ENCODE measurements at places on chromosomes 5 and 9.

DNA sequence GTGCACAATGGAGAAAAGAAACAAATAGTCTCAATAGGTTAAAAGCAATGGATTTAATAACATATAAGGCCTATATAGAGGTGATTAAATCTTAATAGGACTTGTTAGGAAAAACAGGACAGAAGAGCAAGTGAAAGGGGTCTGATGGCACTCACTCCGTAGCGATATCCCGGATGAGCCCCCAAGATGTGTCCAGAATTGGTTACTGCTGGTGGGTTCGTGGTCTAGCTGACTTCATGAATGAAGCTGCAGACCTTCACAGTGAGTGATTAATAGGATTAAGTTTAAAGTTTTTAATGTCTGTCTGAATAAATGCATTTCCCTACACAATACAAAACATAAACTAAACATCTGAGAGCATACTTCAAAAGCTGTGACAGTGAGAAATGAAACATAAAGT, 110.4 kb upstream of the FAM174A start:
- no peak for DNase-seq

DNA sequence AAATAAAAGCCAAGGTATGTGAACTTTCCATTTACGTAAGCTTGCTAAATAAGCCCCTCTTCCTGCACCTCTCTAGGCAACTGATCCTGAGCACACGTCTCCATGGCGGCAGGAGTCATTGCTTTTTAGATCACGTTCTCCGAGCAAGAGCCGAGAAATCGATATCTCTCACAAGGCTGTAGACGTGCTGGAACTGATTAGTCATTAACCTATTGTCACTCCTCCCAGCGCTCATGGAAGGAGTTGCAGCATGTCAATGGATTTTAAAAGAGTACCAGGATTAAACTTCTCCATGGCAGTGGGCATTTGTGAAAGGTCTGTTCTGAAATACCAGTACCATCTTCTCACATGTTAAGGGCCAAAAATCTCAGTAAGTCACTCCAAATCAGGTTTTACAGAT, 4.7 kb upstream of the ADCY2 start:
- DNase-seq = no peak

GRCh38 chr5:93163010-93163663, 417.9 kb downstream of the NR2F1-AS1 start:
- DNase-seq = peak; percentile 24

- no peak for DNase-seq
Measured at GRCh38 chr5:169213479-169213878, 87.5 kb downstream of the SLIT3 start.

GRCh38 chr9:33446946-33447798, at the start of gene AQP3:
AQP3 (minus strand) TSS chr9:33447593; CDS start chr9:33447530, 63 bp downstream.
- peak; percentile 84 for DNase-seq

GRCh38 chr5:66450988-66451387, 145.2 kb upstream of the MAST4 start:
- DNase-seq = no peak

- DNase-seq = no peak
Measured at GRCh38 chr5:77086368-77086688, 757 bp downstream of the ZBED3 start.

DNA sequence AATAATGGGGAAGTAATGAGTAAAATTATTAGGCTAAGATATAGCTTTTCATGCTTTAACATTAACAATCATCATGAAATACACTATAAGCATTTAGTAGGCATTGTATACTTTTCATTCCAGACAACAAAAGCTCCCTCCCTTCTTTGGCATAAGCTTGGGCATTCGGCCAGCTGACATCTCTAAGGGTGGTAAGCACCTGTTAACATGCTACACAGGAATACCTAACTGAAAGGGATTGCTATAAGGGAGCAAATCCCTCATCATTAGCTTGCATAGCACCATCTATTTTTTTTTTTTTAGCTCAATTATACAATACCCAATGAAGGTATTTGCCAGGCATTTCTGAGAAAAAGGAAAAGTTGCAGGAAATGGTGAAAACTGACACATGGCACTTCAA, 16.6 kb downstream of the STRBP start:
- DNase-seq = no peak

DNA sequence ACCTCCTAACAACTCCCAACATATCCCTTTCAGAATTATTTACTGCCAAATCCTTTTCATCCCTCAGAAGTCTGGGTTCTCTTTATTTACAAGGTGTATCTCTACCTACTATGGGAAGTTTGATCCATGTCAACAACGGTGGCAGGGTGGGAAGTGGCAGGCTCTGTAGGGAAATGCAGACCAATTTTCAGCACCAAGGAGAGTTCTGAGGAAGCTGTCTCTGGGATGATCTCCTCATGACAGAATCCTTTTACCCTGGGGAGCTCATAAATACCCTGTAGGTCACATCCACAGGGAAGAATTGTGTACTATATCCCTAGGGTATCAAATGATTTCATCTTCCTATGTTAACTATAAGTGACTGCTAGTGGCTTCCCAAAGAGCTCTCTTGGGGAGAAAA, 107.8 kb upstream of the NEK6 start:
- DNase-seq = peak; percentile 25

DNA sequence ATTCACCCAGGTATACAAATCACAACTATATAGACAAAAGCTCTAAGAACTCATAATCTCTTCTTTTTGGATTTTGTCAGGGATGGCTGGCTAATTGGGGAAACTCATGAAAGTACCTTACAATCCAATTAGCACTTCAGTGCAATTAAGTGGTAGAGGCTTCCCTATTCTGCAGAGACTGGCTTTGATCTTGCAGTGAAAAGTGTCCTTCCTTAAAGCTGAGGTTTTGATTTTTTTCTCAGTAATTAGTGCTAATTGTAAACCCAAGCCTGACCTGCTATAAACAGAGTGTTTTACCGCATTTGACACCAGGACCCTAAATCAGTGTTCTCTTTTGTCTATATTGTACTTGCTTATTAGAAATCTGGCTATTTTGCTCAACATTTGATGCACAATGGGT, 294.0 kb upstream of the EFNA5 start:
- DNase-seq = no peak

DNA sequence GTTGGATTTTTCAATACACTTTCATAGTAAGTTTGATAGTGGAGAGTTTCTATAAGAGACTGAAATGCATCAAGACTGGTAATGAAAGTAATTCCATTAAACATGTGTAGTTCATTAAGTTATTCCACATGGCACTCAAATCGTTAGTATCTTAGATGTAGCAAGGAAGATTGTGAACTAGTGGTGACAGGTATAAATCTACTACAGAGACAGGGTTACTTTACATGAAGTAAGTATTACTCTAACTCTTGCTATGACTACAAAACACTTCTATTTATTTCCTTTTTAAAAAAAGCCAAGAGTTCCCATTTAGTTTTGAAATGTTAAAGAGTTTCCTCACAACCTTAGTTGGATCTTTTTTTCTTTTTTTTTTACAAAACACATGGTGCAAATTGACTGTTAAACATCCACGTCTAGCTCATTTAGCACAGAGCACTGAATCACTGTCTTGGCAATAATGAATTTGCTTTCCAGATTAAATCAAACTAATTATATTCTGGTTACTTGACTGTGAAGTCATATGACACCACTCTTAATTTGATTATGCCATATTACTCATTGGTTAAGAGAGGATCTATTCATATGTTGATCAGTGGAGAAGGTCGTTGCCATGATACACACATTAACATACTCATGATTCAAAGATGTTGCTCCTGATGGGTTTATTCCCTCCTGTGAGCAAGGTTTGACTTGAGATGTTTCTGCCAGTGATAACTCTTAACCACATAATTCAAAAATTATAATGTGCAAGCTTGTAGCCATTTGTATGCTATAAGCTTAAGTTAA, 644.8 kb downstream of the EFNA5 start:
- DNase-seq = no peak

DNA sequence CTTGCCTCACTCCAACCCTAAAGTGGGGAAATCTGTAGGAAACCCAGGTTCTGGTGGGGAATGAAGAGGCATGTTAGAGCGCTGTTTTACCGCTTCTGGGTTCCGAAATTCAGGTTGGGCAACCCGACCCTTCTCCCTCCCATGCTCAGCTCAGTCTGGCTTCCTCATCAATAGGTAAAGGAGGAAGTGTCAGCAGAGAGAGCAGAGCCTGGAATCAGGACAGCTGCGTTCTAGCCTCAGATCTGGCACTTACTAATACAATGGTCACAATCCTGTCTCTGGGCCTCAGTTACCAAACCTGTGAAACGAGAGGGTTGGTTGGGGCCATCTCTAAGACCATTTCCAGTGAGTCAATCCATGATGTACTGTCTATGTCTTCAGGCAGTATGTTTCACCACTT, 16.2 kb upstream of the TNIP1 start:
- DNase-seq = no peak

DNA sequence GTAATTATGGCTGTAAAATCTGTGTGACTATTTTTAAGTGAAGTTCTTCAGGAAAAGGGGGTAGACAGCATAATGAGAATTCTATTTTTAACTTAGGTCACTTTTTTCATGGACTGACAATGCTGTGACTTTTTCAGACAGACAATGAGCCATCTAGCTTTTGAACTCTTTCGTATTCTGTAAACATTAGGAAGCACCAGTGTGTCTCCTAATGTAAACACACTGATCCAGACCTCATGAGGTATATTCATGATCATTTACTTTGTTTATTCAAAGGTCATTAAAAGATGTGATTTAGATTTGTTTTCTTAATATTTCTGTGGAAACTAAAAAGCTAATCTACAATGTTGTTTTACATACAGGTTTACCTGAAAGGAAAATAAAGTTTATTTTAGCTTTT, 352.6 kb downstream of the ADGRV1 start:
- no peak for DNase-seq

GRCh38 chr5:66889524-66889923, 293.3 kb downstream of the MAST4 start:
- no peak for DNase-seq

GRCh38 chr9:136373300-136374182, at the start of gene CARD9:
CARD9 (minus strand) TSS chr9:136373669; CDS start chr9:136372078, 1,591 bp downstream.
- DNase-seq = peak; percentile 74

DNA sequence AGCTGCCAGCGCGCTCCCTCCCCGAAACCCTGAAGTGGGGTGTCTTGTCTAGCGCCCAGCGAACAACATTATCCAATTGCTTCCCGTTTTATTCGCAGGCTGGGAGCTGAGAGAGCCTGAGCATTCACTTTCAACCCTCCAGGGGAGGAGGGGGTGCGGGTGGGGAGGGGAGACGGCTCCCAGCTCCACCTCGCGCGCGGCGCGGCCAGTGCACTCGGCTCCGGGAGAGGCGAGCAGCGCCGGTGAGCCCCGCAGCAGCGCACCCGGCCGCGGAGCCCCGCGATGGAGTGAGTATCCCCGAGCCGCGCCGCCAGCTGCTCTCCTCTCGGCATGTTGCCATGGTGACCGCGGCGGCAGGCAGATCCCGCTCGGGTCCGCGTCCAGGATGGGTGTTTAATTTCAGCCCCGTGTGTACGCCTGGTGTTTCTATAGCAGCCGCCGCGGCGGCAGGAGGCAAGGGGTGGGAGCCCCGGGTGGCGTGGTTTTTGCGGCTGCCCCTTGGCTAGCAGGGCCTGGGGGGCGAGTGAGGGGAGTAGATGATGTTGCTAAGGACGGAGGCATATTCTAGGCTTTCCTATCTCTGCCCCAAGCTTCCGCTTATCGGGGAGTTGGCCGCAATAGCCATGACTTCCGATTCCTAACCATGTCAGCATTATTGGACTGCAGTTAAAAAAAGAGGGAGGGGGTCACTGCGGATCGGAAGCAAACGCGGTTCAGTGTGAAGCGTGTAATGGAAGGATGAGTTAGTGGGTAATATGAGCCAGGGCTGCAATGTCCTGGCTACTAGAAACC, 139.2 kb upstream of the PALM2AKAP2 start:
- peak; percentile 93 for DNase-seq

GRCh38 chr5:154215571-154216325, 25.2 kb downstream of the GALNT10 start:
- no peak for DNase-seq

DNA sequence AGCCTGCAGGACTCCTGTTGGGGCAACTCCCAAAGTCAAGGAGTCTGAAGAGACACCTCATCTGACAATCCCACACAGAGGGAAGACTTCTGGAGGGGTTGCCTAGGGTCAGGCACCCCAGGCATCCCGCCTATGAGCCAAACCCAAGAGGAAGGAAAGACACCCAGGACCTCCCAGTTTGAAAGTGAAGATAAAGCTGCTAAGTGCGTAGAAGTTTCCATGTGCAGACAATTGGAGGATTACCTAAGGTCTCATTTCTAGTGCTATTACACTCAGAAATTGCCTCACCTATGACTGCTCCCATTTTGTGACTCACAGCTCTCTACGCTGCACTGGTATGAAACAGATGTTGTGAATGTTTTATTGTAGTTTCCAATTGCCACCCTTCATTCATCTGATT, 322.9 kb downstream of the SLIT3 start:
- DNase-seq = no peak

DNA sequence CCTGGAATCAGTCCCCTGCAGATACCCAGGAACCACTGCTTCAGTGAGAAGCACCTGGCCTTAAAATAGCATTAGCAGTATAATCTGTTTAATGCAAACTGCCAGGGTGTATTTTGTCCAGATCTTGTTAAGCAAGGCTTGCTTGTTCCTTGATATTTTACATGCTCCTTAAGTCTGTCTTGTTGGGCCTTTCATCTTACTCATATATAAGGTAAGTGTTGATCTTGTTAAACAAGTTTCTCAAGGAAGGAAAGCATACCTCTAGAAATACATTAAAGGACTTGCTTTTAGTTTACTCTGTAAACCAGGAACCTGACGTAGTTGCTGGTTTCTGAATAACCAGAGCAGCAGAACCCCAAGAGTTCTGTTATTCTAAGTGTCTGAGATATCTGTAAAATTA, 13.7 kb downstream of the HSPA4 start:
- no peak for DNase-seq

DNA sequence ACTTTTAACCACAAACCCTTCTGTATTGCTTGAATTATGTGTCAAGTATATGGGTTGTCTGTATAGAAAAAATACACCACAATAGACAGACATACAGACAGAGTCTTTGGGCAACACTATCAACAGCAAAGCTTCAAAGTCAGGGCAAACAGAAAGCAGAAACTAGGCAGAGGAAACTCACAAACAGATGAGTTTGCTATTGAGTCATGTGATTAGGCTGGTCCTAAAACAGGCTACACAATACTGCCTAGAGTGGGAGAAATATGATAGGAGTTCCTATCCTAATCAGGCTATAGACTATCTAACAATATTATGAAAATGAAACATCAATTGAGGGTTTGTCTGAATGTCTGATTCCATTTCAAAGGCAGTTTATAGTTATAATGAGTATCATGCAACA, 156.4 kb downstream of the EDIL3 start:
- no peak for DNase-seq

DNA sequence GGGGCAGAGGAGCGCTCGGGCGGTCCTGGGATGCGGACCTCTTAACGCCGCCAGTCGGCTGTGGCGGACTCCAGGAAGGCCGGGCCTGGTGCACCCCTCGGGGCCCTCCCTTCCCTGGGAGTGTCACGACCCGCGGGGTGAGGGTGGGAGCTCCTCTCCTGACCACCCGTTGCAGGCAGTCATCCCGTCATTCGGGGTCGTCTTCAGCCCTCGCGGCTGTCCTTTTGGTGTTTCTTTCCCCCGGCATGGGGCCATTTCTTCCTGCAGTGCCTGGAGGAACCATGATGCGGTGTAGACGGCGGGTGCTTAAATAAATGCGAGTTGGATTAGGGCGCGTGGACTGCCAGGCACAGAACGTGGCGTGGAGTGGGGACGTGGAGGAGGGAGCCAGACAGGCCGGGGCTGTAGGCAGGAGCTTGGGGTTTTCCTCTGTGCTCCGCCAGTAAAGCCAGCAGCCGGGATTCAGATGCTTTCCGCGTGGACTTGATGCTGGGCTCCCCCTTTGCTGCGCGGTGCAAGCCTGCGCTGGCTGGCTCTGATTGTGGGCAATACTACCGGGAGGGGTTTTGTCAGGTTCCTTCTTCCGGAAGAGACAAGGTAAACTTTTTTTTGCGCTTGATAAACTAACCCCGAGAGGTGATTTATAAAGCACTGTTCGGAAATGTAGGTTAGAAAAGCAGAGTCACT, 868 bp downstream of the KDM4C start:
- peak; percentile 84 for DNase-seq
